ENCODE measurements at places on chromosomes 11 and 22.

DNA sequence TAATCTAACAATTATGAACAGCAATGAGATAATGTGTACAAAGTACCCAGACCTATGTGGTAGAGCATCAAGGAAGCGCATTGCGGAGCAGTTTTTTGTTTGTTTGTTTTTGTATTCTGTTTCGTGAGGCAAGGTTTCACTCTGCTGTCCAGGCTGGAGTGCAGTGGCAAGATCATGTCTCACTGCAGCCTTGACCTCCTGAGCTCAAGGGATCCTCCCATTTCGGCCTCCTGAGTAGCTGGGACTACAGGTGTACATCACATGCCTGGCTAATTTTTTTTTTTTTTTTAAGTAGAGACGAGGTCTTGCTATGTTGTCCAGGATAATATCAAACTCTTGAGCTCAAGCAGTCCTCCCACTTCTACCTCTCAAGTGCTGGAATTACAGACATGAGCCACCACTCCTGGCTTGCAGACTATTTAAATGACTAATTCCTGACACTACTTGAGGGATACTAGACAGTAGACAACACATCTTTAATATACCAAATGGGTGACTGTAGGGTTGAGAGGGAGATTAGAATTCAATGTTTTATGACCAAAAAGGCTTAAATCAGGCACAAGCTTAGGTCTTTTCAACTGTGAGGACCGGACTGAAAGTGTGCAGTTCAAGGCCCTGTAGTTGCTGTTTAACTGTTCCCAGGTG lies 12.7 kb downstream of the OR51B4 start:
- DNase-seq: no peak

GRCh38 chr11:62673196-62673525 lies 1.1 kb upstream of the LBHD1 start:
- DNase-seq: no peak

GRCh38 chr11:43941257-43941994 lies 1.0 kb upstream of the C11orf96 start:
- DNase-seq: no peak

DNA sequence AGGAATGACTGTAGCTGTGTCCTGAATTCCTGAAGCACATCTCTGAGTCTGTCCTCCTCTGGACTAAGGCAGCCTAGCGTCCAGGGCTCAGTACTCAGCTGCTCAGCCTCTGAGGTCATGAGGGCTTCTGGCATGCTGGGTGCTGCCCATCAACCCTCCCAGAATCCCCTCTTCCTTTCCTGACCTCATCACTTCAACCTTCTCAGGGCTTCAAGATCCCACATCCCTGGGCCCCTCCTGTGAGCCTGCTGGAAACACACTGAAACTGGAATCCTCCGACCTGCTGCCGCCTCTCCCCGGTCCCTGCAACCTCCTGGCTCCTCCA lies 803 bp downstream of the KRTAP5-8 start:
- DNase-seq: no peak

DNA sequence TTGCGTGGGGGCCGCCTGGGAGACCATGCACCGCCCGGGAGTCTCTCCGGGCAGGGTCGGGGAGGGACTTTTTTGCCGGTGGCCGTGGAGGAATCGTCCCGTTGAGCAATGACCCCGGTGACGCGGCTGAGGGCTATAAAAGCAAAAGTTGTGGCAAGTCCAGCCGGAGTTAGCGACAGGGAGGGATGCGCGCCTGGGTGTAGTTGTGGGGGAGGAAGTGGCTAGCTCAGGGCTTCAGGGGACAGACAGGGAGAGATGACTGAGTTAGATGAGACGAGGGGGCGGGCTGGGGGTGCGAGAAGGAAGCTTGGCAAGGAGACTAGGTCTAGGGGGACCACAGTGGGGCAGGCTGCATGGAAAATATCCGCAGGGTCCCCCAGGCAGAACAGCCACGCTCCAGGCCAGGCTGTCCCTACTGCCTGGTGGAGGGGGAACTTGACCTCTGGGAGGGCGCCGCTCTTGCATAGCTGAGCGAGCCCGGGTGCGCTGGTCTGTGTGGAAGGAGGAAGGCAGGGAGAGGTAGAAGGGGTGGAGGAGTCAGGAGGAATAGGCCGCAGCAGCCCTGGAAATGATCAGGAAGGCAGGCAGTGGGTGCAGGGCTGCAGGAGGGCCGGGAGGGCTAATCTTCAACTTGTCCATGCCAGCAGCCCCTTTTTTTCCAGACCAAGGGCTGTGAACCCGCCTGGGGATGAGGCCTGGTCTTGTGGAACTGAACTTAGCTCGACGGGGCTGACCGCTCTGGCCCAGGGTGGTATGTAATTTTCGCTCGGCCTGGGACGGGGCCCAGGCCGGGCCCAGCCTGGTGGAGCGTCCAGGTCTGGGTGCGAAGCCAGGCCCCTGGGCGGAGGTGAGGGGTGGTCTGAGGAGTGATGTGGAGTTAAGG lies at the start of gene NEAT1:
Gene NEAT1, plus strand, starts transcription at position 166 of the 883 bp plus-strand sequence.
- DNase-seq: peak; percentile 93

DNA sequence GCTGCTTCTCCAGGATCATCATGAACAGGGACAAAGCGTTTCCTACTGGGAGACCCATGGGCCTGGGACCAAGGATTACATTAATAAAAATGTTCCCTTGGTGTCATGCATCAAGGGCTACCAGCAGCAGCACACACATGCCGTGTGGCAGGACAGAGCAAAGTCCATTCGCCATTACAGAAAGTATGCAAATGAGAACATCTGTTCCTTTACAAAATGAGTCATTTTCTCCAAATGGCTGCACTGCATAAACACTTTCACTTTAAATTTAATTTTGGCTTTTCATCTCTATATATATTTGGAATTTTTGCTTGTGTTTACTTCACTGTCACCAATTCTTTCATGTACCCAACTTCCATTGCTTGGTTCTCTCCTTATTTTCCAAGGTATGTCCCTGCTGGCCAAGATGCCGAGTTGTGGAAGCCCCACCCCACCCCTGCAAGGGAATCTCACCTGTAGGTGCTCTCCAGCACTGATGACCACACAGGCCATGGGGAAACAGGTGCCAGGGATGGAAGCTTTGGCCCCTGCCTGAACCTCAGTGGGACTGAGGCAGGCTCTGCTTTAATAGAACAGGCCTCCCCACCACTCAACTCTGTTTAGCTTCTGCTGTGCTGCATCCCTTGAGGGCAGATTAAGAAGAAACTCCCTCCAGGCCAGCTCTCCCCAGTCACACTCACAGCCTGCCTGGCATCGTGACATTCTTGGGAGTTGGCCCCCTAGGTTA lies 15.6 kb upstream of the GNAZ start:
- no peak for DNase-seq

DNA sequence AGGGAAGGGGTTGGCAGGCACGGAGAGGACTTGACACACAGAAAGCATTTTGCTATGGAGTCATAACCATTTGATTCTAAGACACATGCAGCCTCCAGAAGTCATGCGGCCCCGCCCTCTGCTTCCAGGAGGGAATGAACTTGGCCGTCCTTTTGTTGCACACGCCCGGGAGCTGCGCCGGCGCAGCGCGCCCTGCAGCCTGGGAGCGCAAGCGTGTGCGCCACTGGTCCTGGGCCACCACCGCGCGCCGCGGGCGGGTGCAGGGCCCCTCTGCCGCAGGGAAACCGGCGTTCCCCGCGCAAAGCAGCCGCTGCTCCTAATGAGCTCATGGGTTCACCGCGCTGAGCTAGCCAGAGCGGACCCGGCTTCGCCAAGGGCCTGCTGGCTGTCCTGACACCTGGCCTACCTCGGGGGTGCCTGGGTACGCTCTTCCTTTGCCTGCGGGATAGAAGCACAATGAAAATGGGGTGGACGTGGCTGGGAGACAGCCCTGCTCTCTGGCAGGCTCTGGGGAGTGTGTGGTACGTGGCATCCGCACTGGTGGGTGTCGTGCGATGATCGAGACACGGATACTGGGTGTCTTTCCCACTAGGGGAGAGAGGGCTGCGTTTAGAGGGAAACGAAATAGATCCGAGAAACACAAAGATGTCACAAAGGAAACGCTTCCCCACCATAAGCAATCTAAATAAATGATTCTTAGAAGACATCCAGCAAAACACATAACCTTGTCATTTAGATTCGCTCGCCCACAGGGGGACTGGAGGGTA lies 669 bp downstream of the MICAL3 start:
- DNase-seq: no peak

- no peak for DNase-seq
Measured at GRCh38 chr11:127003260-127003981, 2.9 kb upstream of the KIRREL3 start.

- no peak for DNase-seq
Measured at GRCh38 chr11:7501894-7502293, 11.9 kb upstream of the PPFIBP2 start.

DNA sequence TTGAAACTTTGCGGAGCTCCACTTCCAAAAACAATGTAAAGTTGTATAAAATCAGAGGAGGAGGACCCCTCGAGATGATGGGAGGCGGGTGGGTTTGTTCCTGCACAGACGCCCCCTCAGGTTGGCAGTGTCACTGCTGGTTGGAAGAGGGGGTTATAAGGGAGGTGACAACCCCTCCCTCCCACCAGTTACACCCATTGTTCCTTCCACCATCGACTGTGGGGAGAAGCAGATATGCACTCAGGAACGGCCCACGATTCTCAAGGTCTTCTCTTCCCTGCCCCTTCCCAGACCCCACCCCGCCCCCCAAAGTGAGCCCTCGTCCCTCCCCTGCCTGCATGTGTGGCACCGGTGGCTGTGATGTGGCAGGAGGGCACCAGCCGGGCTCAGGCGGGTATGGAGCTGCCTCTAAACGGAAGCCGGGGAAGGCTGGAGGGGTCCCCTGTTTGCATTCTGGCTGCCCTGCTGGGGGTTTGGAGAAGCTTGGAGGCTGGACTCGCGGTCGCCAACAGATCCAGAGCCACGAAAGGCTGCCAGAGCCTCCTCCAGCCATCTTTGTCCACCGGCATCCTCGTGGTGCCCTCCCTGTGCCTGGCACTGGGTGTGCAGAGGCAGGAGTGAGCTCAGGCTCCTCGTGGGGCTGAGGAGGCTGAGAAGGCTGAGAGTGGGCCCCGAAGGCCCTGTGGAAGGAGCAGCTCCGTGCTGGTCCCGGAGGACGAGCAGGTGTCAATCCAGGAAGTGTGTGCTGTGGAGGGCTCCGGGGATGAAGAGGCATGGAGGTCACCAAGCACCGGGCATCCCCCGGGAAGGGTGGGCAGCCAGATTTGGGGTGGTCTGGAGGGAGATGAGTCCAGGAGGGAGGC lies 778 bp downstream of the KDELR3 start:
- no peak for DNase-seq

DNA sequence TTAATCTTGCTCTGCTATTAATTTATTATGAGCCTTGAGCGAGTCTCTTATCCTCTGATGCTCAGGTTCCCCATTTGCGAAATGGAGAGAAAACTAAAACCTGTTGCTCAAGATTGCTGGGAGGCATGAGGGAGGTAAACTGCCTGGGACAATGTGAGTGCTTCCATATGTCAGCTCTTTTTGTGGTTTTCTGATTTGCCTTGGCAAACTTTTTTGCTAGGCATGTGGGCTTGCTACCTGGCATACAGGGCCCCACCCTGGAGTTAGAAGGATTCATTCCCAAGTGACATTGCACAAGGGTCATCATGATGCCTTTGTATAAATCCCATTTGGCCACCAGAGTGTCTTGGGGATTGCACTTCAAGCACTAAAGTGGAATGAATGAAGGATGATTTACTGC lies 22.4 kb downstream of the TSPAN18 start:
- DNase-seq: no peak

DNA sequence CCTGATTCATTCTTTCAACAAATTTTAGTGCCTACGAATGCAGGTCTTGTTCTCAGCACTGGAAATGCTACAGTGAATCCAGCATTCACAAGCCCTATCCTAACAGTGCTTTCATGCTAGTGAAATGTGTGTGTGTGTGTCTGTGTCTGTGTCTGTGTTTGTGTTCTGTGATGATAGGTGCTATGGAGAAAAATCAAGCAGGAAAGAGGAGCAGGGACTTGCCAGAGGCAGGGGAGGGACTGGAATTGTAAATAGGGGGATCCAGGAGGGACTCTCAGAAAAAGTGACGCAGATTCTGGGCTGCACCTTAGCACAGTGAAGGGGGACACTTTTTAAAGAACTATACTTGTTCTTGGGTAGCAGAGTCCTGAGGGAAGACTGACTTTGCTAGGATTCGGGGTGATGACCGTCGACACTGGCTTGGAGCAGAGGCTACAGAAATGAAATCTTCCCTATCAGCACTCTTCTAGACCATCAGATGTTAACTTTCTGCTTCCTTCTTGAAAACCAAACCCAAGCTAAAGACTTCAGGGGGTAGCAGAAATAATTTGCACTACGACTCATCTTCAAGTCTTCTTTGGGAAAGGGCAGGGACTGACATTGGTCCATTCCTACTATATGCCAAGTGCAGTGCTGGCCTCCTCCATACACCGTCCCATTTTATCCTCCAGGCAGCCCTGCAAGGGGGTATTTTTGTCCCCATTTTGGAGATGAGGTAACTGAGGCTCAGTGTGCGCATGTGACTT lies 39.3 kb upstream of the PTPRJ start:
- no peak for DNase-seq

DNA sequence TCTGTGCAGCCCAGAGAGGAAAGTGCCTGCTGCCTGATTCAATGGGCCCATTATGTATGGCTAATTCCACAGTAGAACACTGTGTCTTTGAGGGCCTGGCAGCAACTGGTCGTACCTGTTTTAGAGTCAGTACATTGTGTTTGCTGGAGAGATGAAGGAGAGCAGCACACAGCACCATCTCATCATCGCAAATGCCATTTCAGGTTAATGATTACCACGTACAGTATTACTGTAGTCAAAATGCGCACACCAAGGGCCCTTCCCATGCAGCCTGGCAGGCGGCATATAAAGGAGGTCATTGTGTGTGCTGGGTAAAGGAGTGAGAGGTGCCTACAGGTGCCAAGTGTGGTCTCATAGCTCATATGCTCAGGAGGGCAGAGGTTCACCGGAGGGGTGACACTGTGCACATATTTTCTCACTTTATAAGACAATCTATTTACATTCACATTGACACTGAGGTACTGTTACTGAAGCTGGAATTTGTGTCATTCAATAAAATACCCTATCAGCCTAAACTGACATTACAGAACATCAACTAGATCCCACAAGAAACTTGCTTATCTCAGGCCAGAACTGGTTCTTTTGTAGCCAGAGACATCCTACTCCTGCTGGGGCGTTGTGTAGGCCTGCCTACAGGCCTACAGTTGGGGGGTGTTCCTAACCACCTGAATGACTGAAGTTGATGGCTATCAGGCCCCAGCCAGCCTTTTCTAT lies 90.4 kb downstream of the APIP start:
- no peak for DNase-seq

DNA sequence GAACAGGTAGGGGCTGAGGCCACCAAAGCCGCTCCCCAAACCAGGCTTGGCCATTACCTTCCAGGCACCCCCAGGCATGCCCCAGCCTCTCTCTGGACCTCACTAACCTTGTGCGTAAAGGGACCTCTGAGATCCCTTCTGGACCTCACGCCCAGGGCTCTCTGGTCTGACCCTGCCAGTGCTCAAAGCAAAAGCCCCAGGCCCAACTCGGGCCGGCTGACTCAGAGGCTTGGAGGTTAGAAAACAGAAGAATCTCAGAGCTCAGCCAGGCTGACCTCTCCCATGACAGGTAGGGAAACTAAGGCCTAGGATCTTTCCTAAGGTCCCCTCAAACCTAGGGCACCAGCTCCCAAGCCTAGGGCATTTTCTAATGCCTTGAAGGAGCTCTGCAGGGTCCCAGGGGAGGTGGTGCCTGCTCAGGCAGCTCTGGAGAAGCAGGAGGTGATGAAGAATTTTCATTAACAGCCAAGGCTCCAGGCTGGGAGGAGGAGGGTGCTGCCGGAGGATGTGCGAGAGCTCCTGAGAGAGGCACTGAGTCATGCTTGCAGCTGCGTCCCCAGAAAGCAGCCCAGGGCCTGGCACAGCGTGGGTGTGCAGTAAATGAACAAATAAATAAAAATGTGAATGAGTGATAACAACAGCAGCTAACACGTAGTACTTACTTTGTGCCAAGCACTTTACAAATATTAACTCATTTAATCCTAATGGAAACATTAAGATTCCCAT lies 25.6 kb downstream of the ARRB1 start:
- no peak for DNase-seq

GRCh38 chr11:119888119-119888518 lies 159.1 kb upstream of the NECTIN1 start:
- DNase-seq: no peak
